ENCODE measurements at places on chromosomes 16 and 17.

- DNase-seq, result no peak
Measured at GRCh38 chr16:9854675-9855074, 327.6 kb downstream of the GRIN2A start.

DNA sequence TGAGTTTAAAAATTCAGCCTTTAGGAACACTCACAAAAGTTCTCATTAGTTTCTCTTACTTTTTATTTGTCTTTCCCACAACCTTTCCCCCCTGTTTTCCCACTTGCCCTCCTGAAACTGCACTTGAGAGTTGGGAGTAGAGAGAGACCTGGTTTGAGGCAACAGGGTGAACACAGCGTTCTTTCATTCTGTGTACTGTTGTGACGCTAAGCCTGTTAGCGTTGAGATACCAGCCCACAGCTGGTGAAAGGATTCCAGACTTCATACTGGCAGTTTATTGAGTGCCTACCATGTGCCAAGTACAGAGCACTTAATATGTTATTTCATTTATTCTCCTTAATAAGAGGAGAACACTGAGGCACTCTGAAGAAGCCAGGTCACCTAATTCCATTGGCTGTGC is 10.3 kb downstream of the TNRC6C start:
- DNase-seq, result no peak

- DNase-seq, result no peak
Measured at GRCh38 chr16:1597154-1597553, 14.7 kb downstream of the IFT140 start.

GRCh38 chr17:3963237-3964201 is 718 bp downstream of the ATP2A3 start:
- no peak for DNase-seq

- no peak for DNase-seq
Measured at GRCh38 chr16:88309908-88310265, 72.9 kb upstream of the ZNF469 start.

- DNase-seq, result peak; percentile 37
Measured at GRCh38 chr17:46212634-46213435, 19.6 kb upstream of the KANSL1 start.

GRCh38 chr17:69501591-69502468 is 87.3 kb downstream of the MAP2K6 start:
- DNase-seq, result no peak

DNA sequence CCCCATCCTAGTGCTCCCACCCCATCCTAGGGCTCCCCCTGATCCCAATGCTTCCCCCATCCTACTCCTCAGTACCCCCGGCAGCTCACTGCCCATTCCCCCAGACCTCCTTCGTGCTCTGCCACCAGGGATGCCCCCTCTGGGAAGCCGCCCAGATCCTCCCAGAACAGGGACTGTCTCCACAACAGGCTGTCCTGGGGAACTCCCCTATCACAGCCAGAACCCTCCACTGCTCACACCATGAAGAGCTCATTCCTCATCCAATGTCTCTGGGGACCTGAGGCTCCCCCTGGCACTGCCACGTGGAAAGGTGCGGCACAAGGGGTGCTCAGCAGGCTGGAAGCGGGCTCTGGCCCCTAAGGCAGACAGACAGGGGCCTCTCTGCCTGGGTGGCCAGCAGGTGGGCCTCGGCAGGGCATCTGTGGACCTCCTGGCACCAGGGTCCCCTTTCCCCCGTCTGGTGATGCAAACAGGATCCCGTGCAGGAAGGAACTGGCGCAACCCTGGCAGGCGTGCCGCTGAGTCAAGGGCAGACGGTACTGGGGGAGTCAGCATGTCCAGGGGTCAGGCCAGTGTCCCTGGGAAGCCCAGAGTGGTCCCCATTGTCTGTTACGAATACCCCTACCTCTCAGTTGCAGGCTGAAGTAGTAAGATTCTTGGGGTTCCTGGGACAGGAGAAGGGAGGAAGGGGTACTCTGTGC is 14.8 kb upstream of the PVALEF start:
- no peak for DNase-seq

GRCh38 chr17:75897160-75898019 is 639 bp upstream of the TRIM65 start:
- DNase-seq, result no peak

All from HuH-7.5 (cell line).